Muscle of back (tissue), 13 donors: ENCODE measurements at places on chromosomes 5 and 9.

GRCh38 chr5:31075981-31076380, 117.5 kb upstream of the CDH6 start:
- DNase-seq, result no peak

- DNase-seq, result no peak
Measured at GRCh38 chr5:160619381-160619780, 197.7 kb downstream of the PTTG1 start.

- no peak for DNase-seq
Measured at GRCh38 chr5:143152445-143152844, 251.0 kb downstream of the NR3C1 start.

GRCh38 chr5:108129129-108129528, 252.8 kb downstream of the FBXL17 start:
- DNase-seq, result no peak

GRCh38 chr9:18638371-18639249, 164.7 kb downstream of the ADAMTSL1 start:
- DNase-seq, result no peak

DNA sequence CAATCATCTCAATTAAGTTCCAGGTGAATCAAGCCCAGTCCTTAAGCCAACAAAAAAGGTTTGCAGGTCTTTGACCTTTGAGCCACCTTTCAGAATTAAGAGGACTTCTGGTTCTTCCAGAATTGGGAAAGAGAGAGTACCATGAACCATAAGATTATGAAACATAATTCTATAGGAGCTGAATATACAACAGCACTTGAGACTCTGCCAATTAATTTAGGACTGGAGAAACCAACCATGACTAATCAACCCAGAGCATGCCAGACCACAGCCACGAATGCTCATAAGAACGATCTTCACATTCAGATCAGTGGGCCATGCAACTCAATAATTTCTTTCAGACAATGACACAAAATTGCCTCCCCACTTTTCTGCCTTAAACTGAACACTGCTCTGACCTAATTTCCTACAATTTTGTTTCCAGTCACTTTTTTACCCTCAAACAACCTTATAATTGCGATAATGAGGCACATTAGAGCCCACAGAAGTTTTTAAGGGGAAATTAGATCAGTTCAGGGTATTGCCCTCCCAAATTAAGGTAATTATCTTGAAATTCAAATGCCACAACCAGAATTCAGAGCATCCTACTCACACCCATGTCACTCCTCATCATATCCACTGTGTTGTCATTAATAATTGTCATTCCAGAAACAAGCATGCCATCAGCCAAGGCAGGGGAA, 213.4 kb downstream of the ATPSCKMT start:
- DNase-seq, result no peak

GRCh38 chr9:21016701-21017491, 14.5 kb downstream of the HACD4 start:
- DNase-seq, result no peak

GRCh38 chr5:56208681-56209080, 24.4 kb downstream of the ANKRD55 start:
- DNase-seq, result no peak

DNA sequence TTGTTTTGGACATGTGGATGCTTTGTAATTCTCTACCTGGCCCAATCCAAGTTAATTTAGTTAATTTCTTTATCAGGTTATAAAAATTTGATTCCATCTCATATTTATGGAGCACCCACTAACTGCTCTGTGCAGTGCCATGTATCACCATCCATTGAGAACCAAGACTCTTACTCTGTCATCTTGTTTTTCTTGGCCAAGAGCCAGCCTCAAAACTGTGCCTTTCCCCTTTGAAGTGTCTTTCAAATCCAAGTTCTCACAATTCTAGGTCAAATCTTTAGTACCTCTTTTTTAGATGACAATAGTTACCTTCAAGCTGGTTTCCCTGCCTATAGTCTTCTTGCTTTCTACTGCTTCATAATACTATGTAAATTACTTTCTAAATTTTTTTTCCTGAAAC, 3.2 kb downstream of the COMMD10 start:
- DNase-seq, result no peak

DNA sequence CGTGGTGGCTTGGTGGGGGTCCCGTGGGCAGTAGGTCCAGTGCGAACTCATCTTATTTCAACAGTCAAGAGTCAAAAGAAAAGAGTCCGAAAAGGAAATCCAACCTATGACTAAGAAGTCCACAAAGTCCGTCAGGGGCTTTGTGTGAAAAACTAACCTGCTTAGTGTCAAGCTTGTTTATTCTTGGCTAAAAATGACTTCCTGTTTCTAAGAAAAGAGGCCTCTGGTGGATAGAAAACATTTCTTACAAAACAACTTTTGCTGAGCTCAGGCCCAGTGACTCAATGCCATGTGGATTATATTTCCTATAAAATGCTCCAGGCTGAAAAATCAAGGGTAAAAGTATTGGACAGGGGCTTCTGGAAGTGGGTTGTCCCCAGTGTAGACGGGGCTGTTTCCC, 105.9 kb downstream of the GADD45G start:
- no peak for DNase-seq

DNA sequence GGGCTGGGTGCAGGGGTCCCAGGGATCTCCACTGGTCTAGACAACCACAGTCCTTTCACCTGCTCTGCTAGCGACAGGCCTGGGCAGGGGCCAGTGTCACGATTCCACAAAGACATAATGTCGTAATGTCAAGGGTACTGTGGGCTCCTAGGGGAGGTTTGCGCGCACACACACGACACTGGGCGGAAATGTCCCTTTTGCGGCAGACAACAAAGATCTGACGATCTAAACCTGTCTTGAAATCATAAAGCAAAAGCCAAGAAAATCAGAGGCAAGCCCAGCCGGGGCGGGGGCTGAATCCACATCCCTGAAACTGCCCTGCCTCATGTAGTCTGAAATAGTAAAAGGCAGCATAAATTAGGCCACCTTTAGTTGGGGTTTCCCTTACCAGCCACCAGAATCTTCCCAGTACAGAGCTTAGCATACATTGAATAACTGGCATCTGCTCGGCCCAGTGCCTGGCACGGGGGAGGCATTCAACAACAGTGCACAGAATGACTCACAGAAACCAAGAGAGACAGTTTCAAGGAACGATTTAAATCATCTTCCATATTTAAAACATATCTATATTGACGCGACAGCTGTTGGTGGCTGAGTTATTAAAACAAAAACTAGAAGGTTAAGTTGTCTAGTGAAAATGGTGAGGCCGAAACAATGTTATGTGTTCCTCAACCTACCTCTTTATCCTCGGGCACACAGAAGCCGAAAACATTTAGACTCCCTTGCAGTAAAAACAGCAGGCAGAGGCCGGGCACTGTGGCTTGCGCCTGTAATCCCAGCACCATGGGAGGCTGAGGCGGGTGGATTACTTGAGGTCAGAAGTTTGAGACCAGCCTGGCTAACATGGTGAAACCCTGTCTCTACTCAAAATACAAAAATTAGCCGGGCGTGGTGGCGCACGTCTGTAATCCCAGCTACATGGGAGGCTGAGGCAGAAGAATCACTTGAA, 151.0 kb downstream of the MYO10 start:
- no peak for DNase-seq

DNA sequence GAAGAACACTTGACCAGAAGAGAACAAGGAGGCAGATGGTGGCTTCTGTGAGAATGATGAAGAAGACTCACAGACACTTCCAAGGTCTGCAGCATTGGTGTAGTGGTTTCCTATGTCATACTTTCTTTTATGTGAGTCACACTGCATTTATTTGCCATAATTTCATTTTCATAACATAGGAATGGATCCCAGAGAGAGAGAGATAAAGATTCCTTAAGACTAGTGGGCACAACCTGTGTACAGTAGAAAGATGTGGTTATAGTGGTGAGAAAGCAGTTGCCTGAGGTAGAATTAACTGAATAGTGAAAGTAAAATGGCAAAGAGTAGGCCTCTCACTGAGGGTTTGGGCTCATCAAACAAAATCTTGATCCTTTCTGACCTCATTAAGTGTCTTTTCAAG, 7.6 kb upstream of the CCDC152 start:
- DNase-seq, result no peak

DNA sequence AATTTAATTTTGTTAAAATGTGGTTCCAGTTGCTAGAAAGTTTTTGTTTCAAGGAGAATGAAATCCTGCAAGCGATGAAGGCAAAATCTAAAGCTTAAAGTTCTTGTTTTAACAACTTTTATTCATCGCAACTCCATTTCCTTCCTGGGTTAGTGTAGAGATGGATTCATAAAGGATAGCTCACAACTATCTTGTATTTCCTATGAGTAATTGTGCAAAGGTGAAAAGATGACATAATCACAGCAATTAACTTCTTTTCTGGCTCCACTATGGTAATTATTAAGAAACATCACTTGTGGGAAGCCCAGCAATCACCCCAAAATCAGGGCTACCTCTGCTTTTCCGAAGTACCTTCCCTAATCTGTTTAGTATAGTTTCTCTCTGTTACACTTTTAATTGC, 80.8 kb upstream of the SEMA6A start:
- no peak for DNase-seq

- DNase-seq, result no peak
Measured at GRCh38 chr9:78871452-78872331, 574.8 kb downstream of the PSAT1 start.

DNA sequence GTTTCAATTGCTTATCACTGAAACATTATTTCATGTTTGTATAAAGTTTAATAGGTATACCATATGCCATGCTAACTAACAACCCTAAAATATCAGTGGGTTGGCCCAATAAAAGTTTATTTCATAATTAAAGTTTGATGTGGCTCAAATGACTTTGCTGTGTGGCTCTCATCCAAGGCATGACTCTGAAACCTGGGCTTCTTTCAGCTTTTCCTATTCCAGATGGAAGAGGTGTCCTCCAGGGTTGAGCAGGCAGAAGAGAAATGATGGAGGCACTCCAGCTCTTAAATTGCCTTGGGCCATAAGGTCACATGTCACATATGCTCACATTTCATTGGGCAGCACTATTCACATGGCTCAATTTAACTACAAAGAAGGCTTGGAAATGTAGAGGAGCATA, 101.9 kb downstream of the MACIR start:
- no peak for DNase-seq

DNA sequence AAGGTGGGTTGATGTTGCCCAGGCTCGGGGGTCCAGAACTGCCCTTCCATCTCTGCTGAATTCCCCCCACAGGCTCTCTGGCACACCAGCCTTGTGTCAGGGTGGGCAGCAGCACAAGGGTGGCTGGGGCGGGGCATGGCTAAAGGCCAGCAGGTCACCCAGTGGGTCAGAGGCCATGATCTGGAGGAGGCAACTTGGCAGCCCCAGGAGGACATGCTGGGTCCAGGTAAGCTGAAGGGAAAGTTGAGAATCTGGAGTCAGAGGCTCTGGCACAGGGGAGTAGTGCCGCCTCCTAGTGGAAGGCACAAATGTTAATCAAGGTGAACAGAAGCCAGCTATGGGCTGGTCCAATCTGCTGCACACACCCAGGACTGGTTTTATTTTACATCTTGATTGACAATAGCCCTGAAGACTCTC, 6.2 kb downstream of the TMEM8B start:
- DNase-seq, result no peak

DNA sequence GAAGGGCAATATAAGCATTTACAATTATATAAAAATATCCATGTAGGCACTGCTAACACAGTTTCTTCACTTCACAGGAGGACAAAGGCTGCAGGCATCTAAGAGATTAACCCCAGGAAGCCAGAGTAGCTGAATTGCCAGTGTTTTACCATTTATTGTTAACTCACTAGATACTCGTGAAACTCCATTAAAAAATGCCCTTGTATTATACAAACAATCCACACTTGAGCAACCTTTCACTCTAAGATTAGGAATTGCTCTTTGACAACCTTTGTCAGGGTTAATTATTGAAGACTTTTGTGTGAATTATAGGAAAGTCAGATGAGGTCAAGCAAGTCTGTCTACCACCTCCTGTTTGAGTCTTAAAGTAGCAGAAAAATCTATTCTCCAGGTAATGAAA, 317.8 kb downstream of the ADGRV1 start:
- no peak for DNase-seq

DNA sequence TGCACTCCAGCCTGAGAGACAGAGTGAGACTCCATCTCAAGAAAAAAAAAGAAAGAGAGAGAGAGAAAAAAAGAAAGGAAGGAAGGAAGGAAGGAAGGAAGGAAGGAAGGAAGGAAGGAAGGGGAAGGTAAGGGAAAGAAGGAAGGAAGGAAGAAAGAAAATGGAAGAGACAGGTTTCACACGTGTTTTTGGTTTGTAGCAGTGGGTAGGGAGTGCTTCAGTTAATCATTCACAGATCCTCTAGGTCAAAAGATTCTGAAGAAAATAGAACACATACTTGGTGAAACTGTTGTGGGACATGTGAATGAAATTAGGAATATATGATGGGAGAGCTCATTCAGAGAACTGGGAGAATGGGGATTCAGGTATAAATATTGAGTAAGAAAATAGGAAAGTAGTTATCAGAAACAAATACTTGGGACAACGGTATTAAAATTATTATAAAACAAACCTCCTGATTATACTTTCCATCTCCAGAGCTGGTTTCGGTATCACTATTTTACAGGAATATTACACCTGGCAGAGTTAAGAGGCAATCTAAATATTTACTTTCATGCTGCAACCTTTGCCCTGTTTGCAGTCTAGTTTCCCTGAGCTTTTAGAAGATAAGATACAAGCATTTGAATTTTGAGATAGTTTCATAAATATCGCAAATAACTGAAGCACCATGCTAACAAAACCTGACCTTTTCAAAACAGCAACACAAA, 37.2 kb downstream of the MARVELD2 start:
- DNase-seq, result no peak

GRCh38 chr5:132027027-132027426, 15.6 kb upstream of the ACSL6 start:
- no peak for DNase-seq

- DNase-seq, result no peak
Measured at GRCh38 chr5:71988808-71989207, 118.5 kb upstream of the MAP1B start.

- no peak for DNase-seq
Measured at GRCh38 chr5:10704949-10705621, 55.9 kb downstream of the DAP start.

DNA sequence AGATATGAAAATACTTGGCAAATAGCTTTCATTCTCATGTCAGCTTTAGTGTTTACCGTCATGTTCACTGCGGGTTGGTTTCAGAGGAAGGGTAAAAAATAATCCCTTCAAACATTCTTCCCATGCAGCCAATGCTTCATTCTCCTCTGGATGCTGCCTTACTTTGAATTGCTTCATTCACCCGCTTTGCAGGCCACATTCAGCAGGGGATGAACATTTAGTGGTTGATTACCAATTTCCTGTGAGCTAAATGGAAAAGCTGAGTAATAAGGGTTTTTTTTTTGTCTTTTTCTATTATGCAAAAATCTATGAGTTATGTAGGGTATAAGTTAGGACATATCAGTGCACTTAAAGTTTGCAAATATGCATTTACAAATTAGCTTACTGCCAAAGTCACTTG, 96.3 kb upstream of the MEF2C start:
- no peak for DNase-seq
